ENCODE measurements at places on chromosomes 4 and X.

GRCh38 chr4:103091601-103092223 lies 7.9 kb downstream of the BDH2 start:
- DNase-seq, result no peak

- no peak for DNase-seq
Observed at GRCh38 chr4:10571909-10572308, 112.7 kb downstream of the CLNK start.

DNA sequence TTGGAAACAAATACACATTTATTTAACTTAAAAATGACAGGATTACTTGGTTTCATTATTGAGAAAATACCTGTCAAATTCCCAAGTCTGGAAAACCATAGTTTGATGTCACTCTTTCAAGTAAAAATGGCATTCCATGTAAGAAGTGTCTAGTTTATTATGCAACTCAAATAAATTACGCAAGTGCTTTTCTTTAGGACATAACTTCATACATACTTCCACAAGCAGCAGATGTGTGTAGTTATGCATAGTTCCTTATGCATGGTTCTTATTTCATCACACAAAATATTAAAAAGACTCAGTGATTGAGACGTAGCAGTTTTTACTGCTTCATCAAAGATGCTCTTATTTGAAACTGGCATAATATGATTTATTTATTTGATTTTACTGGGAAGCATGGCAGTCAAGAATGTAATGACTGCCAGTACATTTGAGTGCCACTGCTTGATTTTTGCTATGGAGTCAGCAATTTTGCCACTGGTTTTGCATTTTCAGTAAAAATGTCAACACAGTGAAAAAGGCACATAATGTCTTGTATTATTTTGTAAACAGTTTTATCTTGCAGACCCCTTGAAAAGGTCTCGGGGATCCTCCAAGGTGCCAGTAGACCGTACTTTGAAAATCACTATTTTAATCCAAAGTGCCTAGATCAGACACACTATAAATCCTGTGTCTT lies 62.1 kb downstream of the CLCN3 start:
- DNase-seq, result no peak

DNA sequence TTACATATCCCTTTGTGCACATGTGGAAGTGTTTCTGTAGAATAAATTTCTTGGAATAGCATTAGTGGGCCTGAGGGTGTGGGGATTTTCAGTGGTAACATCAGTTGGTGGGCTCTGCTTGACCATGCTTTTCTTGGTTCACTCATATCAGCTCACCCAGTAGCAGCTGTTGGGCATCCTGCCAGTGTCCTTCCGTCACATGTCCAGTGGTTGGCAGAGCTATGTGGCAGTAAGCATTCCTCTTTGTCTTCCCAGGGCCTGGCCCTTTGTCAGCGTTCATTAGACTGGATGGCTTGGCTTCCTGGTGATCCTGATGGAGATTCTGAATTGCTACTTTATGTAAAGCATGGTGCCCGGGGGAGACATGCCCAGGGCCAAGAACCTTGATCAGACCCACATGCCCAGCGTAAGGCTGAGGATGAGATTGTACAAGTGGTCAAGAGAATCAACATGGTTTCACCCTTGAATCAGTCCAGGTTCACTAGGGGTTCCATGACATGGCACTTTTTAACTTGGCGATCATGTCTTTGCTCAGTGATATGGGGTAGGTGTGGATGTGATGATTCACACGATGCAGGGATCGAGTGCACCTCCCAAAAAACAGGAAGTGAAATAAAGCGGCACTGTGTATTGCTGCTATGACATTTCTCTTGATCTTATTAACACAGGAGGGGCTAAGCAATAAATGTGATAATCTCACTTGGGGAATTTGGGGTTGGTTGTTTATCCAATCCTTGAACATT lies 72.1 kb upstream of the IGFBP7 start:
- DNase-seq, result no peak

- DNase-seq, result peak; percentile 58
Observed at GRCh38 chr4:2835978-2836377, 7.7 kb upstream of the ADD1 start.

GRCh38 chr4:171397175-171397574 lies 416.0 kb upstream of the GALNTL6 start:
- no peak for DNase-seq

DNA sequence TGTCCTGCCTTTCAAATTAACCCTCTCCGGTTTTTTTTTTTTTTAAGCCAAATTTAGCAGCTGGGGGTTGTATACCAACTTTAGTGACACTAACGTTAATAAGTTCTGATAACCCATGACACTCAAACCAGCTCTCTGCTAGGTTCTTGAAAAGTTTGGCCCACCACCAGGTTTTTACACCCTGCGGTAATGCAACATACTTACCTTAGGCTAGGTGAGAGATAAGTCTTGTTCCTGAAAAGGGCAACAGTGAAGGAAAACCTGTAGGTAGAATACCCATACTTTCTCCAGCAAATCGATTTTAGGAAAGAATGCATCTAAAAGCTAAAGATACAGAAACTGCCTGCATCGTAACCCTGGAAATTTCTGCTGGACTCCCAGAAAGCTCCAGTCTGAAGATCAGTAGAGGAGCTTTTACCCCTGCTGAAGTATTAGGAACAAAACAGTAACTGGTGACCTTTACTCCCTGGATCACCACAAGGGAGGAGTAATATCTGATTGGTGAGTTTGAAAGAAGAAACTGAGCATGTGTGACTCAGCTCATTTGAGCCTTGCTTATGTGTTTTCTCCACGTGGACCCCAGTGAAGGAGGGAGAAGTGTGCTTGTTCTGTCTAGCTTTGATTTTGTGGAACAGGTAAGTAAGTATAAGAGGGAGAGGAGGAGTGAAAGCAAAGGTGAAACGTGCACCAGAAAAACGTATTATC lies 34.4 kb upstream of the COX18 start:
- DNase-seq, result no peak

- DNase-seq, result no peak
Observed at GRCh38 chr4:159229164-159229563, 126.3 kb downstream of the RAPGEF2 start.

GRCh38 chr4:140829825-140830224 lies 73.6 kb upstream of the TBC1D9 start:
- no peak for DNase-seq

GRCh38 chr4:81490403-81491160 lies 18.9 kb upstream of the RASGEF1B start:
- no peak for DNase-seq

DNA sequence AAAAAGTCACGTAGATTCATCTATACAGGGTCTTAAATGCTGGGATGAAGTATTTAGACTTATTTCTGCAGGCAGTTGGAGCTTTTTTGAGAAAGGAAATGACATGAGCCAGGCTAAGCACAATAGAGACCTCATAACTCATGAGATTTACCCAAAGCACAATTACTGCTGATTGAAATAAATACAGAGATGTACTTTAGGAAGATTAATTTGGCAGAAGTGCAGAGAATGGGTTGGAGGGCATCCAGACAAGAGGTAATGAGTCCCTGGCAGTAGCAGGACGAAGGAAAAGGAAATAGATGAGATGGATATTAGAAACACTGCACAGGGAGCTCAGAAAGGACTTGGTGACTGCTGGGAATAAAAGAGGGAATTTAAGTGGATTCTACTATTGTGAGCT lies 129.1 kb downstream of the SHROOM4 start:
- DNase-seq, result no peak

- no peak for DNase-seq
Observed at GRCh38 chrX:9492901-9493300, 28.0 kb downstream of the TBL1X start.

GRCh38 chr4:75038376-75038775 lies 105.5 kb downstream of the PARM1 start:
- DNase-seq, result no peak

DNA sequence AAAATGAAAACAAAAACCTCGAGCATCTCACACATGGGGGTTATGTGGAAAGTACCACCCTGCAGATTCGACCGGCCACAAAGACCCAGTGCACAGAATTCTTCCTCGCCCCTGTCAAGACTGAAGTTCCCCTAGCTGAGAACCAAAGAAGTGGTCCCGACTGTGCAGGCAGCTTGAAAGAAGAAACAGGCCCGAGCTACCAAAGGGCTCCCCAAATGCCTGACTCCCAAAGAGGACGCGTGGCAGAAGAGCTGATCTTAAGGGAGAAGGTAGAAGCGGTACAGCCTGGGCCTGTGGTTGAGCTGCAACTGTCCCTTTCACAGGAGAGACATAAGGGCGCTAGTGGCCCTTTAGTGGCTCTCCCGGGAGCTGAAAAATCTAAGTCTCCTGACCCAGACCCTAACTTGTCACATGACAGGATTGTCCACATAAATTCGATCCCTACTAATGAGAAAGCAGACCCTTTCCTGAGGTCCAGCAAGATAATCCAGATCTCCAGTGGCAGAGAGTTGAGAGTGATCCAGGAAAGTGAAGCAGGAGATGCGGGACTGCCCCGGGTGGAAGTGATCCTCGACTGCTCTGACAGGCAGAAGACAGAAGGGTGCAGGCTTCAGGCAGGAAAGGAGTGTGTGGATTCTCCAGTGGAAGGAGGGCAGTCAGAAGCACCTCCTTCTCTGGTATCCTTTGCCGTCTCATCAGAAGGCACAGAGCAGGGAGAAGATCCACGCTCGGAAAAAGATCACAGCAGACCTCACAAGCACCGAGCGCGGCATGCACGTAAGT lies 108.8 kb upstream of the MYOZ2 start:
- peak; percentile 90 for DNase-seq

GRCh38 chr4:169741569-169741968 lies 16.2 kb downstream of the HPF1 start:
- DNase-seq, result no peak

DNA sequence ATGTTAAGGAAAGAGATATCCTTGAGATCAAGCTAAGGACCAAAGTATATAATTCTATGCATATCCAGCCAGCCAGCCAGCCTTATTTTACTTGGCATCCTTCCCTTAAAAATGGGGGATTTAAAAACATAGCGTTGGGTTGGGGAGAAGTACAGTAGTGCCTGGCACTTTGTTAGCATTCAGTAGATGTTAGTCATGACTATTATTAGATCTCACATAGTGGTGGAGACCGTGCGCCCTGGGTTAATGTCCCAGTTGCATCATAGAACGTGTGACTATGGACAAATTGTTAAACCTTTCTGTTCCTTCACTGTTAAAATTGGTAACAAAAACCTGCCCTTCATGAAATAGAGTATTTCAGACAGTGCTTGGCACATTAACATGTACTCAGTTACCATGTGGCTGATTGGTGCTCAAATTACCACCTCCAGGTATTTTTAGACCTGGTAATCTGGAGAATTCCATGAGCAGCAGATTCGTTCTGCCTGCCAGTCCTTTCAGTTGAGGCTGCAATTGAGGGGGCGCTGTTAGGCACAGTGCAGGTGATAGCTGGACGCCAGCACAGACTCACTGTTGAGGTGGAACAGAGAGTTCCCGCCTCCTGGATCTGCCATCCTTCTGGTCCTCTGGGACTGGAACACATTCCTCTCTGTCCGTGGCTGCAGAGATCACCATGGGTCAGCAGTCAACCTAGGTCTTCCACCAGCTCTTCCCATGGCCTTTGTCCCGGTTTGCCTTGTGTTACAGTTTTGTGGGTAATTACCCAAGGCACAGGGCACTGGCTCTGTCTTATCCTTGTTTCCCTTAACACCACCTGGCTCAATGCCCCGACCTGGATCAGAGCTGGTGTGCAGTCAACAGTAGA lies 31.7 kb downstream of the RBBP7 start:
- DNase-seq, result no peak

DNA sequence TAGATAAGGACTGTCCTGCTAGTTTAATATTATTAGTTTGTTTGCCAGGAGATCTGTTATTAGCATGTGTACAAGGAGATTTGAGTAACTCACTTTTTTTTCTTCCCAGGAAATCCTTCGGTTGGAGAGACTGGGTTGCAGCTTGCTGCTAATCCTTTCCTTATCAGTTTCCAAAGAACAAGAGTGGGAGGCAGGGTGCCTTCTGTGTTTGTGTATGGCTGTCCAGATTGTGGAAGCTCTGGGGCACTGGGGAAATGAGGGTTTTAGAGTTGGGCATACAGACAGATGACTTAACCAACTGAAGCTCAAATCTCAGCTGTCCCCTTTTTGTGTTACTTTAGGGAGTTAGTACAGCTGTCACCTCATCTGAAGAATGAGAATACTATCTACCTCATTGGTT lies 12.6 kb upstream of the SUPT20HL1 start:
- DNase-seq, result no peak

- DNase-seq, result peak; percentile 19
Observed at GRCh38 chr4:40306226-40306625, 28.9 kb upstream of the CHRNA9 start.

GRCh38 chr4:153655928-153656327 lies 28.2 kb upstream of the TLR2 start:
- peak; percentile 74 for DNase-seq

DNA sequence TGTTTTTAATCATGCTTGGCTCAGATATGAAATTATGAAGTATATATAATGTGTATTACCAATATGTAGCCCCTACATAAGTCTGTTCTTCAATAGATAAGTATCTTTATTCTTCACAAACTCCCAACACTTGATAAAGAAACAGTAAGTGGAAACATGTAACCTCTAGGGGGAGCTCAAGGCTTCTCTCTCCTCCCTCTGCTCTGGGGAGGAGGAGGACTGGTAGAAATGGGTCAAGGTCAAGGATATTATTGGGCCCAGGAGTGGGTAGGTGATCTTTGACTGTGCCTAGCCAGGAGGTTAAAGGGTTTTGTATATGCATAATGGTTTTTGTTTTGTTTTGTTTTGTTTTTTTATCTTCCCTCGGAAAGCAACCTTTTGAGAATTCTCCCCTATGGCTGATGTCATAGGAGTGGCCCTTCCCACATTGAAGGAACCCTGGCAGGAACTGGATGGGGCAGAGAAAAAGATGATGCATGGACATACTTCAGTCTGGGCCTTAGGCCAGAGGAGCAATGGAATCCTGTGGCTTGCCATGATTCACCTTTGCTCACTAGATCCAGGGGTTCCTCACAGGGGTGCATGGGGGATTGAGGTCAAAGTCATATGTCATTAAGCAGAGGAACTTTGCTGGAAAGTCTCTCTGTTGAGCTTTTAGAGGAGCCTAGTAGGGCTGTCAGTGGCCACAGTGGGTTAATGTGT lies 460.3 kb downstream of the MID1IP1 start:
- DNase-seq, result no peak

DNA sequence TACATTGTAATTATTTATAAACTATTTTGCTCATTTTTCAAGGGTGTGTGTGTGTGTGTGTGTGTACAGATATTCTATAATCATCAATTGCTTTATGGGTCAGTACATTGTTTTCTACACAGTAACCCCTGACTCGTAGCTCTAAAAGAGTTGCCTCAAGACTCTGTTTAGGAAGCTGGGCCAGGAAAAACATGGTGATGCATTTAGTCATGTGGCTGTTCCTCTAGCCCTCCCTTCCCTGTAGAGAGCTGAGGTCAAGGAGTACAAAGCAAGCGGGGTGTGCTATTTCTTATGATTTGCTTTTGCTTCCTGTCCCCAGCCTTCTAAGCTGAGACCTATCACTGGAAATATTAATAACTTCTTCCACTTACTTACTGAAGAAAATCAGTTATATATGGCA lies 34.8 kb upstream of the SPANXD start:
- DNase-seq, result no peak

GRCh38 chr4:55948726-55949481 lies at the start of gene CEP135:
TSS of gene CEP135 (plus strand) at chr4:55948945. CDS start at chr4:55952131, 3,186 bp downstream.
- DNase-seq, result peak; percentile 96

DNA sequence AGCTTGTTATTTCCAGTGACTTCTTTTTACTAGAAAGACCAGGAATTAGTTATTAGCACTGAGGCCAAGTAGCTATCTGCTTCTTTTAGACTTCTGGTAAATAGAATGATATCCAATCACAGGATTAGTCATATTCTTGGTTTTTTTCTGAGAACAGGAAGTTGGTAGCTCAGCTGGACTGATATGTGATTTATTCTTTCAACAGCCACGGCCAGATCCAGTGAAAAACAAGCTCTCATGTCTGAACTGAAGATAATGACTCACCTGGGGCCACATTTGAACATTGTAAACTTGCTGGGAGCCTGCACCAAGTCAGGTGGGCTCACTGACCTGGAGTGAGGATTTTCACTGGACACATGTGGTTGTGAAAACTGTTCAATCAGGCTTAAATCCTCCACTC lies 48.6 kb downstream of the PDGFRA start:
- no peak for DNase-seq
